ENCODE measurements at places on chromosomes 4 and X. TPM values are rescaled to one million over a fixed set of nuclear protein-coding genes. Genes with fewer than 3 reads are reported as not detected.

The LEF1 gene
- 73.8 TPM for polyA plus RNA-seq

GRCh38 chr4:7044137-7044930, 1.2 kb downstream of the TADA2B start:
- DNase-seq = no peak

The SCFD2 gene
- 12.0 TPM for polyA plus RNA-seq

DNA sequence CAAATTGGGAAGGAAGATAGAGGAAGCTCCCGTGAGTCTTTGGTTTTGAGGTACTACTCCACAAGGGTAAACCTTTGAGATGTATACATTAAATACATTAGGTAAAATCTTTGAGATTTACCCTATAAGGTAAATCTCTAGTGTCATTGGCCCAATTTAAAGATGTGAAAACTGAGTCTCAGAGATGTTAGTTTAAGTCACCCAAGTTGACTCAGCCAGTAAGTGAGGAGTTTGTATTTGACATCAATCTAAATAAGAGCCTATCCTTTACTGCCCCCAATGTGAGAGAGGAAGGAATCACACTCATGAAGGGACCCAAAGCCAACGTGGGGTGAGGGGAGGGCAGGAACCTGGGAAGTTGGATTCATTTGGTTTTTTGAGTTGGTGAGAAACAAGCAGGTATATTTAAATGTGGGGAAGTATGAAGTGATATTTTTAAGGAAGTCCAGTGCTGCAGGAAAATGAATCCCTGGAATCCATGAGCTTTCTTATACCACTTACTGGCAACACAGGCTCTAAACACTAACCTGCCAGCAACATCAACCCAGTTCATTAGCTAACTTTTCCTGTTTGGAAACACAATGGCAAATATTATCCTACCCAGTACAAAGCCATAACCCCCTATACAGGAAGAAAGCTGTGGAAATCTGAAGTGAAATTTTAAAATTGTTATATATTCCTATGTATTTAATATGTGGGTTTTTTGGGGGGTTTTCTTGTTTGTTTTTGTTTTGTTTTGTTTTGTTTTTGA, 55.3 kb downstream of the PALLD start:
- DNase-seq = no peak

GRCh38 chr4:19256823-19257222, 994.9 kb upstream of the SLIT2 start:
- no peak for DNase-seq

GRCh38 chr4:79626101-79626500, 218.1 kb upstream of the GK2 start:
- DNase-seq = no peak

DNA sequence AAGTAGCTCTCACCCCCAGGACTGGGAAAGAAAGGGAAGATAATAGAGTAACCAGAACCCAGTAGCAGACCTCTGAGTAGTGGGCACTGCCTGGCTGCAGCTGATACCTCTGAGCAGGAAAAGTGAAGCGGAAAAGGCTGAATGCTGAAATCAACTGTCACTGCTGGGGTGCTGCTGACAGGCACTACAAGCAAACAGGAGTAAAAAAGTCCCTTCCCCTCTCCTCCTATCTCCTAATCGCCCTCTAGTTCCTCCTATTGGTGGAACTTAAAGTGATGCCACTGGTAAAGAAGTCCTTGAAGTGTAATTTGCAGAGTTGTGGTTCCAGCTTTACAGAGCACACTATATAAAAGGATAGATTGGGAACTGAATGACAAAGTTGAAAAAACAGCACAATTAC, 32.8 kb upstream of the GLRB start:
- no peak for DNase-seq

The NXF2B gene
- 2.6 TPM for polyA plus RNA-seq

DNA sequence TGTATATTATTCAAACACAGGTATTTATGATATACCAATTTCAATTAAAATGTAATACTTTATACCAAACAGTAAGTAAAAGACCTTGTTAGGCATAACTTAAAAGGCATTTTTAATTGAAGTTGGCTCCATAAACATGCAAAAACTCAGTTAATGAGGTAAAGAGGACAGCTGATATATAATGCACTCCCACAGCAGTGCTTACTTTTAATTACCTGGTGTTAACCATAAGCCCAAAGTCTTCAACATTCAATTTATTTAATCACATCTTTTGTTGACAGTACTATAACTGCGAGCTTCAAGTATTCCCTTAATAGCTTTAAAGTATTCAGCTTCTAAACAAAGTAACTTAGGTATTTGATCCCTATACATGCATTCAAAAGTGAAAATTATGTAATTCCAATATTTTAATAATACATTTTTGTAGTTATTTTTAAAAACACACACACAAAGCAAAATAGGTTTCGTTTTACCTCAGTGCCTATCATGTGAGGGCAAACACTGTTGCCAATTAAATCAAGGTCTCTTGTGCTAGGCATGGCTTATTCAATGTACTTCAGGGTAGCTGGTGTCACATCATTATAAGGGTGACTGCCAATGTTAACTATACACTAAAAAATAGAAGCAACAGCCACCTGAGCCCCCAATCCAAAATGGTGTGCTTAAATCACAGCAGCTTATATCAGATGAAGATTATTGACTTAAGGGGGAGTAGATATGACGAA, 197.1 kb downstream of the LRBA start:
- DNase-seq = no peak

DNA sequence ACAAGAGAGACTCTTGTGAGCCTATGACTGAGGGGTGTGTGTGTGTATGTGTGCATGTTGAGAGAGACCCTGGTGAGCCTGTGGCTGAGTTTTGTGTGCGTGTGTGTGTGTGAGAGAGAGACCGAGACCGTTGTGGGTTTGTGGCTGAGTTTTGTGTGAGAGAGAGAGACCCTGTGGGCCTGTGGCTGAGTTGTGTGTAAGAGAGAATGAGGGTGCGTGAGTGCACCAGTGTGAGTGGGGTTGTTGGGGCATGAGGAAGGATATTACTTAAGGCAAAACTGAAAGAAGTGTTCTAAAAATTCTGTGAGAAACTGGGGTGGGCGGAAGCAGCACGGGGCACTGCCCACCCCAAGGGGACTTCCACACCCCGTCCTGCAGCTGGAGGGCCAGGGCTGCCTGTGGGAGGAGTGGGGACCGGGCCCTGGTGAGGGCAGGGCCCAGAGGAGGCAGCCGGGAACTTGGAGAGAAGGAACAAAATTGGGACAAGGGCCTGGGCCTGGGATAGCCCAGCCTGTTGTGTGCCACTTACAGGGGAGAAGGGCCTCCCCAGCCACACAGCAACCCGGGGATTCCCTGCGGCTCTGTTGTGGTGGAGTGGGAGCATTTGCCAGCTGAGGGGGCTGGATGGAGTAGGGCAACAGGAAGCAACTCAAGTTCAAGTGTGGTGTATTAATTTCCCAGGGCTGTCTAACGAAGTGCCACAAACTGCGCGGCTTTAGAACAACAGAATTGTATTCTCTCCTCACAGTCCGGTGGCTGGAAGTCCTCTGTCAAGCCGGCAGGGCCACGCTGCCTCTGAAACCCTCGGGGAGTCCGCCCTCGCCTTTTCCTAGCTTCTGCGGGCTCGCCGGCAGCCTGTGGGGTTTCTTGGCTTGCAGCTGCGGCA, 22.1 kb downstream of the TMEM131L start:
- no peak for DNase-seq

The C4orf50 gene
- polyA plus RNA-seq = 0.02 TPM

- no peak for DNase-seq
Measured at GRCh38 chr4:95073646-95074045, 315.9 kb downstream of the BMPR1B start.
